Fibroblast of pulmonary artery (primary cell): ENCODE measurements at places on chromosomes 1 and 21.

DNA sequence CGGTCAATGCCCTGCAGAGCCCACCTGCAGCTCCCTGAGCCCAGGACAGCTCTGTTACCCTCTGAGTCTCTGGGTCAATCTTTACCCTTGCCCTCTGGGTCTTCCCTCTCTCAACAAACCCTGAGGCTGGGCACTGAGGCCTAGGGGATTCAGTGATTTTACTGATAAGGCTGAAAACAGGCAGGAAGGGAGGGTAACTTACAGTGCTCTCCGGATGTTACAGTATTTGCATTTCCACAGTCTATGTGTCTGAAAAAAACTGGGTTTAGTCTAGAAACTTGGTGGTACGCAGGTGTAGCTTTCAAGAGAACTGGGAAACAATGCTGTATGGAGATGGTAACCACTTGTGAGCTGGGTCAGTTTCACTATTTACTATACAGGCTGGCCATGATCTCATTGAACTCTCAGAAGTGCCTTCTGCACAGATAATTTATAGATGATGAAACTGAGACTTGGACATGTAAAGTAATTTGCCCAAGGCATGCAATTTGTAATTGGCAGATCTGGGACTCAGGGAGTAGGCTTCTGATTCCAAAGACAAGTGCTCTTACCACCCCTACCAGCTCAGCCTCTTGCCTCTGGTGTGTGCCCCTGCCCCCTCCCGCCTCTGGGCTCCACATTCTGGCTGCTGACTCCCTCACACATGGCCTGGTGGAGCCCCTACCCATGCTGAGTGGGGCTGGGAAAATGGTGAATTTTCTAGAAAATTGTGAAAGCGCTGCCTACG lies 48.8 kb downstream of the TENT5C start:
- DNase-seq = no peak

DNA sequence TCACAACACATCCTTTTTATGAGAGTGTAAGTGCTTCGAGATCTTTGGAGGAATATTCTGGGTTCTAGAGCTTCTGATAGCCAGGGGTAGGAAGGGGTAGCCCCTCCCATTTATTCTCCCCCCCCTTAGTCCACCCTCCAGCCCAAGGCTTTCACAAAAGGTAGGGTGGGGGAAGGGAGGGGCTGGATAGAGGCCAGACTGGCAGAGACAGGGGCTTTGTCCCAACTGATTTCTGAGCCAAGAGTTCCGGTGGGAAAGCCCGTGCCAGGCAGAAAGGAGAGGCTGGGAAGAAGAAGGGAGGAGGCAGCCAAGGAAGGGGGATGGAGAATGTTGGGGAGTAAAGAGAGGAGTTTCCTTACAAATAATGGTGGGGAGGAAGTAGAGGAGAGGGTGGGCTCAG lies 3.1 kb downstream of the BCAN start:
- DNase-seq = no peak

GRCh38 chr1:227306689-227307088 lies 11.6 kb downstream of the CDC42BPA start:
- no peak for DNase-seq

DNA sequence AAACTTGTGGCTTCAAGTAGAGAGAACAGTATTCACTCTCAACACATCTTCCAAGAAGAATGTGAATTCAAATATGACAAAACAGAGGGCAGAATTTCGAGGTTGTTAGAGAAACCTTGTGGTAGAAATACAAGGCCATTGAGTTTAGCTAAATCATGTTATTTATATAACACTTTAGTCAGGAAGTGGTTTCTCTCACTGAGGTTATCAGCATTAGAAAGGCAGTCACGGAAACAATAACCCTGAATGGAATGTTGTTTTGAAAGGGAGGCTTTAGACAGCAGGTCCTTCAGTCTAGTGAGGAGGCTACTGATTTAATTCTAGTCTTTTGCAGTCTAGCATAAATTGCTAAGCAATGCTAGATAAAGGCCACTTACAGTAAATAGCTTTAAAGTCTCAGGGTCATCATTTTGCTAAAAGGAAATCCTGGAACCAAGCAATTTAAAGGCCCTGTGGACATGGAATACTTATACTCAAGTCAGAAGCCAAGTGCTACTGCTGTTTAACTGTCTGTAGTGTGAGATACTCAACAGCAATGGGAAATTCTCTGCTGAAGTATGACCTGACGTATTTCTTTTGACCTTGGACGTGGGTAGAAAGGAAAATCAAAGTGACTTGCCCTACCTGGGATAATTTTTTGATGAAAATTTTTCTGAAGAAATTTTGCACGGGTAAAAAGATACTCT lies 89.0 kb upstream of the CHODL start:
- peak; percentile 34 for DNase-seq

- DNase-seq = no peak
These were observed 3.9 kb downstream of the BCAR3 start for GRCh38 chr1:93677729-93678128.

- DNase-seq = no peak
These were observed 802 bp downstream of the KAZN start for GRCh38 chr1:14599183-14599791.

GRCh38 chr1:195590649-195591048 lies 1017.6 kb downstream of the KCNT2 start:
- no peak for DNase-seq

DNA sequence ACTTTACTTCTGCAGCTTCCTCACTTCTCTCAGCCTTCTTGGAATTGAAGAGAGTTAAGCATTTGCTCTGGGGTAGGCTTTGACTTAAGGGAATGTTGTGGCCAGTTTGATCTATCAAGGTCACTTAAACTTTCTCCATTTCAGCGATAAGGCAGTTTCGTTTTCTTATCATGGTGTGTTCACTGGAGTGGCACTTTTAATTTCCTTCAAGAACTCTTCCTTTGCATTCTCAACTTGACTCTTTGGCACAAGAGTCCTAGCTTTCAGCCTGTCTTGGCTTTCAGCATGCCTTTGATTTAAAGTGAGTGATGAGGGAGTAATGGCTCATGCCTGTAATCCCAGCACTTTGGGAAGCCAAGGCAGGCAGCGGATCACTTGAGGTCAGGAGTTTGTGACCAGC lies 38.7 kb downstream of the HS2ST1 start:
- no peak for DNase-seq

DNA sequence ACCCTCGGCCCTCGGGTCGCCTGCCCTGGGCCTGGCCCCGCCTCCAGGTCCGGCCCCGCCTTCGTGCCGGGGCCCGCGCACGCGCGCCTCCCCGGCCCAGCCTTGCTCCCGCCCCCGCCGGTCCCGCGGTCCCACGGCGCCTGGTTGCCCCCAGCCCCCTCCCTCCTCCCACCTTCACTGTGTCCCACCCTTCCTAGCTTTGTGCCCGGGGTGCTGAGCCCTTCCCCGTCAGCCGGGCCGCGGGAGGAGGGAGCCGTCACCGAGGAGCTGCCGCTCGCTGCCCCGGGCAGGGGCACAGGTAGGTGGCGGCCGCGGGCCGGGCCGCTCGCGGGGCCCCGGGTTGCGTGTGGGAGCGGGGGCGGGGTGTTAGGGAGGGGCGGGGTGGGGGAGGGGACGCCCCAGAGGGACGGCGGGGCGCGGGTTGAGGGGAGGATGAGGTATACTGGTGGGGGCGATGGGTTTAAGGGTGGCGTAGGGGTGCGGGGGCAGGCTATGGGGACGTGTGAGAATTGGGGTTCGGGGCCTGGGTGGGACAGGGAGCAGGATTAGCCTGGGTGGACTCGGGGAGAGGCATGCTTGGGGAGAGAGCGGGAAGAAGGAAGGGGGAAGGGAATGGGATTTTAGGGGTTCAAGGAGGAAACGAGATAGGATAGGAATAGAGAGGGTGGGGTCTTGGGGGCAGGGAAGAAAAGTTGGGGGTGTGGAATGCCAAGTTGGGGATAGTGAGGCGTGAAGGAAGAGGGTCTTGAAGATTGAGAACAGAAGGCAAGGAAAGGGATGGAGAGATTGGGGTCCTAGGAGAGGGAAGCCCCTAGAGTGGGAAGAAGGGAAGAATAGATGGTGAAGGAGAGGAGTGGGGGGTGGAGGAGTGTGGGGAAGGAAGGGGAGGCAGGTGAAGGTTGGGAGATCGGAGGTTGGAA lies at the start of gene LRRC42:
LRRC42 (plus strand) TSS at position 99 of the 920 bp plus-strand sequence. CDS start 5,650 bp downstream, outside the sequence.
- DNase-seq = no peak

GRCh38 chr1:154614247-154614646 lies 6.3 kb upstream of the ADAR start:
- no peak for DNase-seq

DNA sequence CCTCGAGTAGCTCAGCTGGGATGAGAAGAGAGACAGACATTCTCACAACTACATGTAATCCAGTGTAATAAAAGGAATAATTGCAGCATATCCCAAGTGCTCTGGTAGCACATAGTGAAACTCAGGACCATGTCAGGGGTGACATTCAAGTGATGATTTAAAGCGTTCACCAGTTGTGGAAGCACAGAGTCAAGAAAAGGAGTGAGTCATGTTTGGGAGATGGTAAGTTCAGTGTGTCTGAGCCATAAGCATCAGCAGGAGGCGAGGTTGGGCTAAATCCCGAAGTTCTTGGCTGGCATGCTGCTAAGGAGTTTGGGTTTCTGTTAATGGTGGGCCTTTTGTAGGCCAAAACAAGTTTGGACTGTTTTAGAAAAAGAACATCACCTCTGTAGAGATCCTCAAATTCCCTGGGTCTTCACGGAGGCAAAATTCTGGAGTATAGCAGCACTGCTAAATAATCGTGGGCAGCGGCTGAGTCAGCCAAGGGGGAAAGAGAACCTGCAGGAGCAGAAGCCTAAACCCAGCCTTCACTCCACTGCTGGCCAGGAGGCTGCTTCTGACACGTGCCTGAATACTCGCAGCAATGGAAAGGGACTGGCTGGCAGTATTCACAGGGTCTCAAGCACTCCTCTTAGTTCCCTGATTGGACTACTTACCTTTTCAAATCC lies 7.2 kb upstream of the NHLH1 start:
- DNase-seq = peak; percentile 8

- no peak for DNase-seq
These were observed 19.2 kb upstream of the COL24A1 start for GRCh38 chr1:86175756-86176155.

DNA sequence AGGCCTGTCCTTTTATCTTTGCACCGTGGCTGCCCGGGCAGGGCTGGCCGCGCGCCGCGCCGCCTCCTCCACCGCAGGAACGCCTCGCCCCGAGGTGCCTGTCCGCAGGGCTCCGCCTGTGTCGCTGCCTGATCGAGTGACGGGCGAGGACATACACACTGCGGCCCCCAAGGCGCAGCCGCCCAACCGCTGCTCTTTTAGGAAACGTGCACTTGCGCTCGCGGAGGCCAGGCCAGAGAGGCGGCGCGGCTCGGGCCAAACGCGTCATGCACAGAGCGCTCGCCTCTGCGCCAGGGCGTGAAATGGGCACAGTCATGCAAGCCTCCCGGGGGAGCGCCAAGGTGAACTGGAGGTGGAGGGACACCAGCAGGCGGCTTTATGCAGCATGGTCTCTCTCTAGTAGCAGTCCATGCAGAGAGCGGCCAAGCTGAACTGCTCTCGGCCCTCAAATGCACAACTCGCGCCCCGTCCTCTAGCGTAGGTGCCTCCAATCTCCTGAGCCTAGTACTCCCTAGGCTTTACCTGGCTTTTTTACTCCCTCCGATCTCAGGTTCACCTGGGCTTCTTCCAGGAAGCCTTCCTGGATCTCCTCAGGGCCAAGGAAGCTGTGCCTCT lies 12.9 kb downstream of the TRABD2B start:
- DNase-seq = no peak

GRCh38 chr1:199515261-199515660 lies 512.2 kb upstream of the NR5A2 start:
- no peak for DNase-seq

DNA sequence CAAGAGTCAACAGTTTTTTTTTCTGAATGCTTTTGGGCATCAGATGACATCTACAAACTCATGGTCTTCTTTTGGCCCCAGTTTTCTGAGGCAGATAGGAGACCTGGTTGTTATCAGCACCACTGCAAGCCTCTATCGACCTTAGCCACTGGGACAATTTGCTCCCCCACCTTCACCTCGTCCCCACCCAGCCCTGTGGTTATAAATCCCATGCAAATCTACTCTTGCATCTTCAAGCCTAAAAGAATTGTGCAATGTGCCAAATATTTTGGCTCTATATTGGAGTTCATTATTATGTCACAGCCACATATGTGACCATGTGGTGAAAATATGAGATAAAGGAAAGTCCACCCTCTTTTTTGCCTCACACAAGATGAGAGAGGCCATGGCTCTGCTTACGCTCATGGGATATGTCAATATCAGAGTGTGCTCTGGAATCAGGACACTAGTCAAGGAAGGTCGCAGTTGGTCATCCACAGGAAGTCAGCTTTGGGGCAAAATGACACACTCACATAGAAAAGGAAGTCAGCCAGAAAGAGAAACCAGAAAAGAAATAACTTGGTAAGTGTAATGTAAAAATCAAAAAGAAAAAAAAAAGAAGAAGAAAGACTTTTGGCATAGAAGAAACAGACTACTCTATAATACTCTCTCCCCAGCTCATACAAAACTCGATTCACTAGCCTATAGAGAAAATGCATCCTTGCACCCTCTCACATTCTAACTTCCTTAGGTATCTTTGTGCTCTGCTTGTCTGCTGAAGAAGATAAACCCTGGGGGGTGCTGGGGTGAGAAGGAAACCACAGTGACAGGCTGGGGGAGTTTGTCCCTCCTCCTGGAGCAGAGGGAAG lies 21.2 kb downstream of the SLC30A10 start:
- no peak for DNase-seq

DNA sequence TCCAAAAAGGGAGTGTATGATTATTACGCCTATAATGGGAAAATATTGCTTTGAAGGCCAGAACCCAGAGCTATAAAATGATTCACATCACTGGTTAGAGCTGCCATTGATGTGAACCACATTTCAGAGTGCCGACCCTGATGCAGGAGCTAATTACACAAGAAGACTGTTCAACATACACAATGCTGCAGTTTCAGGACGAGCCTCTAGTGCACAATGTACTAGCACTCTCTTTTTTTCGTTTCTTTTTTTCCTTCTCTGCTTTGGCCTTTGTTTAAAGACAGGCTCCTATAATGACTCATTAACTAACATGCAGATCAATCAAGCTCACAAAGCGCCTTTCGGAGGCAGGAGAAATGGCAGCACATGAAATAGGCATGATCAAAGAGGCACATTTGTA lies 66.0 kb upstream of the HMGB4 start:
- no peak for DNase-seq

DNA sequence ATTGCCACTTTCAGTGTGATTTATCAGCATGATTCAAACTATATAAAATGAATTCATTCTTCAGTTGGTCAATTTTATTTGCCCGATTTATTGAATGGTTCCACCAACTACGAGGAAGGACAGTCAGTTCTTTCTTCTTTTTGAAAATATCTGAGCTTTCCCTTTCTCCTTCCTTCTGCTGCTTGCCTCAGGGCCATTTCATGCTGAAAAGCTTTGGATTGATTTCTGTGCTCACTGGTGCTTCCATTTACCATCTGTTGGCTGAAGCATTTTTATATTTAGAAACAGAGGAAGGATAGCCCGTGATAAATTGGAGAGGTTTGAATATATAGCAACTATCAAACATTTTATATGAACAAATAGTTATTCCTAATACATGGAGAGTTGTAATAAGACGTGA lies 68.9 kb upstream of the ADAMTS5 start:
- no peak for DNase-seq
